ENCODE measurements at places on chromosomes 16 and 17.

DNA sequence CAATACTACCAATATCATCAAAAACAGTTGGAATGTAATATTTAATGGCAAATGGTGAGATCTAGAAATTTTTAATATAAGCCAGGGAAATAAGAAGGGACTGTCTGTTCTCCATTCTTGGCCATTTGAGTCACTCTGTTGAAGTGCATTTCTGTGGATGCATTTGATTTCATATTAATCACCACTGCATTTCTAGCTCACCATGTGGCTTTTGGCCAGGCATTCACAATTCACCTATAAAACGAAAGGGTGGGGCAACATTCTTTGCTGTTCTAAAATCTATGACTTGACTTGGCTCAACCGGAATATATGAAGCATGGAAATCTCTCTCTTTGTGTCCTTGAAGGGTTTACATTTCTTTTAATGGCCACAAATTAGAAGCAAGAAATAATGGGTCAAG is 483.0 kb downstream of the SLC39A11 start:
- DNase-seq = no peak

DNA sequence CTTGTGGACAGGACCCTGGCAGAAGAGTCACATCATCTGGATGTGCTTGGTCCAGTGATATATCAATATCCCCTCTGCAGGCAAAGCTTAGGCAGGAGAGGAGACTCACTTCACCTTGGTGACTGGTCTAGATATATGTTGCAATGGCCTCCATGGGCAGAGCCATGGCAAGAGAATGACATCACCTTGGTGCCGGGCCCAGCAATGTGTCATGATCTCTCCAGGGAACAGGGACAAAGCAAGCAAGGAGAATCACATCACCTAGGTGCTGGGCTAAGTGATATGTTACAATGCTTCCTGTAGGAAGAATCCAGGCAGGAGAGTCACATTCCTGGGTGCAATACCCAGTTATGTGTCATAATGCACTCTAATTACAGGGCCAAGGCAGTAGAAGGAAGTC is 2106.2 kb downstream of the TP53TG3F start:
- no peak for DNase-seq

- no peak for DNase-seq
These were observed 9.5 kb downstream of the AMFR start for GRCh38 chr16:56415875-56416274.

DNA sequence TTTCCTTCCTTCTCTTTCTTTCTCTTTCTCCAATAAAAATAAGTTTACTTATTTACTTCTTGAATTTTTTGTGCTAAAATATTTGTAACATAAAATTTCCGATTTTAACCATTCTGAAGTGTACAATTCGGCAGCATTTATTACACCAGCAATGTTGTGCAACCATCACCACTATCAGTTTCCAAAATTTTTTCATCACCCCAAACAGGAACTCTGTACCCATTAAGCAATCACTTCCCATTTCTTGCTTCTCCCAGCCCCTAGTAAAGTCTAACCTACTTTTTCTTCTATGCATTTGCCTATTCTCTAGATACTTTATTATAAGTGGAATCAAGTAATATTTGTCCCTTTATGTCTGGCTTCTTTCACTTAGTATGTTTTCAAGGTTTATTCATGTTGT is 2.5 kb upstream of the HP start:
- DNase-seq = no peak

DNA sequence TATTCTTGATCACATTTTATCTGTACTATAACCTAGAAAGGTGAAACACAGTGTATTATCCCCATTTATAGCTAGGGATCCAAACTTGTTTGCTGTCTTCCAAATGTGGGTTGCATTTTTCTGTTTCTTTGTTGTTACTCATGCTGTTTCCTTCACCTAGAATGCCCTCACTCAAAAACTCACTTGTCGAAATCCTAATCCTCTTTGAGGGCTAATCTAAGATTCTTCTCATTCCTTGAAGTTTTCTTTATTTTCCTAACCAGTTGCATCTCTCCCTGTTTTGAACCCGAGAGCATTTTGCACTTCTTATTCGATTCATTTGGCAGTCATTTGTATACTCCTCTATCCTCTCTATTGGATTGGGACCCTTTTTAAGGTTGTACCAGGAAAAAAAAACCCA is 9.6 kb downstream of the CALCOCO2 start:
- DNase-seq = no peak
